Spleen (tissue), 13 donors: ENCODE measurements at places on chromosomes 5 and 9.
A peak's percentile ranks its signal among the peaks of the same experiment; 100 is the strongest.

DNA sequence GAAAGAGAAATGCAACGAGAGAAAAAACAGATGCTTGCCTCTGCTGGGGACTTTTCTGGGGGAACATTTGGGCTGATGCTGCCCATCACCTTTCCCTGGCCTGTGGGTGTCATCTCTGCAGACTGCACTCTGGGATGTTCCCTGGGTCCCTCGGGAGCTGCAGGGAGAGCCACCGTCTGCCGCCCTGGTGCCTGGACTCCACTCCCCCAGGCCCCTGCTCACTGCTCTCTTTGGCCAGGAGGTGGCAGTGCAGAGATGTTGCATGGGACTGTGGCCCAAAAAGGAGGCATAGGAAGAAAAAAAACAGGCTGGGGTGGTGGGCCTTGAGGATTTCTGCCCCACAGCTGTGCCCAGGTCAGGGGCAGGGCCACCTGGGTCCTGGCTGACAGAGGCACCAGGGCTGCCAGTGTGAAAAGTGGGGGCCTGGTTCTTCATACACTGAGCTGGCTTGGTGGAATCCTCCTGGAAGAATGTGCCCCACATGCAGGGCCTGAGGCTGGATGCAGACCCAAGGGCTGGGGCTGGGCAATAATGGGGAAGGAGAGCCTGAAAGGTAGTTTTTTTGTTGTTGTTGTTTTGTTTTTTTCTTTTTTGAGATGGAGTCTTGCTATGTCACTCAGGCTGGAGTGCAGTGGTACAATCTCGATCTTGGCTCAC, 353.6 kb downstream of the SLIT3 start:
- no peak for DNase-seq

DNA sequence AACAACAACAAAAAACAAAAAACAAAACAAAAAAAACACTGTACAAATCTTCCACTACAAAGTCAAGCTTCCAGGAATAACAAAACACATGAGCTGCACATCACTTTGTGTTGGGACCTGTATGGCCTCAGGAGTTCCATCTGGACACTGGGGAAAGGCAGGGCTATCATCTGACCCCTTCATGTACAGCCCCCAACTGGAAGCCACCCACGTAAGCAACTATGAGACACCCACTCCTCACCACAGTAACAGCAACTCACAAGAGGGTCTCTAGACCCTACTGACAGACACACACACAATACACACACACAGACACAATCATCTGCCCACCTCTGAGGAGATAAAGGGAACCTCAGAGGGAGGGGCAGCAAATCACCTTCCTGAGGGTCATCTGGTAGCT, 81.7 kb upstream of the LRRTM2 start:
- DNase-seq = no peak

DNA sequence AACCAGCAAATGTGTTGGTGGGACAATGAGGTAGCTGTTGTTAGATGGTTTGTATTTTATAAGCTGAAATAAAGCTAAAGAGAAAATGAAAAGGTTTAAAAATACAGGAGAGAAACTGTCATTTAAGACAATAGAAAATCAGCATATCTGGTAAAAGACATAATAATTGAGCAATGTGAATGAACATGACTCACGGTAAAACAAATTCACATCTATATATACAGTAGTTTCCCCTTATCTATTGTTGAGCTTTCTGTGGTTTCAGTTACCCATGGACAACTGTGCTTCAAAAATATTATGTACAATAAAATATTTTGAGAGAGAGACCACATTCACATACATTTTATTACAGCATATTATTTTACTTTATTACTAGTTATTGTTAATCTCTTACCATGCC, 1649.8 kb downstream of the EFNA5 start:
- DNase-seq = no peak

DNA sequence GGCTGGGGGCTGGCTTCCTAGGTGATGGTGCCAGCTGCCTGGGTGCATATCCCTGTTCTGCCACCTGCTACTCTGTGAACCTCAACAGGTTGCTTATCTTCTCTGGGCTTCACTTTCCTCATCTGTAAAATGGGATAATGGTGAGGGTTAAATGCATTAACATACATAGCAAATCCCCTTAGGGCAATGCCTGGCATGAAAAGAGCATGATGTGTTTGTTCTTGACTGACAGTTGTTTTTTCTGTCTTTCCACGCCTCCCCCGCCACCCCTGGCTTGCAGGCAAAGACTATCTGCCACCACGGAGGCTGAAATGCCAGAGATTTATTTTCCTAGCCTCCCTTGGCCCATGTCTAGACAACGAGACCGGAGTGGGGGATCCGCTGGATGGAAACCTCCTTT, 280.5 kb downstream of the NSG2 start:
- DNase-seq = peak; percentile 33

DNA sequence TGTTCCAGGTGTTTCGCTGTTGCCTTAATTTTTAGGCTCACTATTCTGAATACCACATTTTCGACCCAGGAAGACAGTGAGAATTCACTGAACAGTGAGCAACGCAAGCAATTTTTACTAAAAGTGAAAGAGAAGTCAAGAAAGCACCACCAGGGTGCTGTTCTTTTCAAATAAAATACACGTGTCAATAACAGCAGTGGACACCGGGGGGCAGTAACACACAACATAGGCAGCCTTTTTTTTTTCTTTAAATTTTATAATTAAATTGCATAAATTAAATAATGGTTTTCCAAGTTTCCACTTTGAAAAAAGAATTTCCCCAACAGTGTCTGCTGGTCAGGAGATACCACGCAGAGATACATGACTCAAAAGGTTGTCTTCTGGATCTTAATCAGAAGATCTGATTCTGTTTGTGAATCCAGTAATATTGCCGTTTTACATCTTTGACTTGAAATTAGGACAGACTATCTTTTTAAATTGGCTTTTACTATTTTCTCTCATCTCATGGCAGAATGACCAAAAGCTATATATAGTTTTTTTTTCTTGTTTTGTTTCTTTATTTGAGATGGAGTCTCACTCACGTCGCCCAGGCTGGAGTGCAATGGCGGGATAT, 47.1 kb upstream of the SH3GL2 start:
- no peak for DNase-seq

DNA sequence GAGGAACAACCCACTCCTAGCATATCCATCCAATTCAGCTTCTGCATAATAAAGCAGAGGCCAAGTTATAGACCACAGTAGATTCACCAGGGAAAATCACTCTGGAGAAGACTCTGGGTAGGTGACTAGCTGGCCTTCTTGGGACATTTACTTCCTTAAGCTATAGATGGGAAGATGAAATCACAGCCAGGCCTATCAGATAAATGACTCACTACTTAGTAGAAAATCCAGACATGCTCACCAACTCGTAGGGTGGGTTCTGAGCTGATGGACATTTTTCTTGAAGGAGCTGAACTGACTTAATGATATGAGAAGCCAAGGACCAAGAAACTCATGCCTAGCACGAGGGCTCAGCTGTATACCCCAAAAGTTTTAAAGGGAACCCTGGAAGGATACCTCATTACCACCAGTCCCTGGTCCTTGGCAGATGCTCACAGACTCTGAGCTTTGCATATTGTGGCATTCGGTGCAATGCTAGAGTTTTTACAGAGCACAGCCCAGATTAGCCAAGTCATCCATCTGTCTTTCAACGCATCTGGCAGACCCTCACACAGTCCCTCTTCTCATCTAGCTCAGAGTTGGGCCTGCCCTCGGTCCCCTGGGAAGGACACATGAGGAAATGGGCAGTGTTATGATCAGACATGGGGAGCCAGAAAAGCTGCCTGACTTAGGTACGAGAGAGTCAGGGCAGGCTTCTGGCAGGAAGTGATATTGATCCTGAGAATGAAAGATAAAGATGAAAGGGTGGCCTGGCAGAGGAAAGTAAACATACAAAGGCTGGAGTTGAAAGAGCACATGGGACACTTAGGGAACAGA, 15.0 kb downstream of the ACSL6 start:
- DNase-seq = peak; percentile 17

- no peak for DNase-seq
Measured at GRCh38 chr9:135100241-135100681, 12.8 kb downstream of the OLFM1 start.

GRCh38 chr5:151772846-151773561, 1.2 kb downstream of the G3BP1 start:
- no peak for DNase-seq

- no peak for DNase-seq
Measured at GRCh38 chr5:76269932-76270610, 133.0 kb upstream of the IQGAP2 start.

GRCh38 chr9:73269430-73270101, 117.9 kb downstream of the ANXA1 start:
- DNase-seq = no peak
